Esophagus squamous epithelium (tissue), 5 donors: ENCODE measurements at places on chromosomes 6 and 20.

DNA sequence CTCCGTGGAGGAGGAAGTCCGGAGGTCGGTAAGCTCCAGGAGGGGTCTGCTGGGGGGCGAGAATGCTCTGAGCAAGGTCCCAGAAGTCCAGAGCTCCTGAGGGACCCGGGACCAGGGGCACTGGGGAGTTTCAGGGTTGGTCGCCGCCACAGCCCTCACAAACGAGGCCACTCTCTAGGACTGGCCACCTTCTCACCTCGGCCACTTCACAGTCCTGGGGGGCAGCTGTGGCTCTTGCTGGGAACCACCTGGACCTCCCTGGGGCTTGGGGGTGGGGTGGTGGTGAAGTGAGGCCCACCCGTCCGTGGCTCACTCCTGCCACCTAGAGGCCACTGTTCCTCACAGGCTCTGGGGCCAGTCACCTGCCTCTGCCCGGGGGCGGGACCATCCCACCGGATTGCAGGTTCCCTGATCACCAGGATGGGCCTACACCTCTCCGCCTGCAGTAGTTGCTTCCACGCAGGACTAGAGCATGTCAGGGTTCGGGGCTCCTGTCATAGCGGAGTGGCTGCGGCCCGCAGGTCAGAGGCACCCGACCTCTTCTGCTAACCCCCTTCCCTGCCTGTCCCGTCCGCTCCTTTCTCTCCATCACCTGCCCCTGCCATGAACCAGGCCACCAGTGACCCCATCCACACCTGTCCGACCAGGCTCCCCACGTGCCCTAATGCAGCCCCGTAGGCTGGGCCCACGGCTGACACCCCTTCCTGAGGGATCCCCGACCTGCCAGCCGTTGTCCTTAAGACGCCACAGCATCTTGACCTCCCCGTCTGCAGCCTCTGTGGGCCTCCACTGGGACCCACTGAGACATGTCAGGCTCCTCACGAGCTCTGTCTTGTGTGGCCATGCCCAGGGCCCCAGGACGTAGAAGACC lies 5.1 kb upstream of the TCEA2 start:
- DNase-seq: no peak

DNA sequence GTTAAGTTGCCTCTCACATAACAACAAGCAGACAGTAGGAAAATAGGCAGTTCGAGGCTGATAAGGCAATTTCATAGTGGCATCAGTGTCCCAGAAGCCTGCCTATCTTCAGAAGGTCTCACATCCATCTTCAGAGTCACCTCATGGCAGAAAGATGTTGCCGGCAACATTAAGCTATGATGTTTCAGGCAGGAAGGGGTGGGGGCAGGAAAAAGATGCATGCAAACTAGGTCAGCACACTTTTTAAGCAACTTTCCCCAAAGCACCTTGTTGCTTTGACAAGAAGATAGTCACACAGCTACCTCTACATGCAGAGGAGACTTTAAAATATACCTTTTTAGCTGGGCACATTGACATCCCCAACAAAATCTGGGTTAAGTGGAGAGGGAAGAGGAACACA lies 43.2 kb upstream of the SMIM8 start:
- no peak for DNase-seq

DNA sequence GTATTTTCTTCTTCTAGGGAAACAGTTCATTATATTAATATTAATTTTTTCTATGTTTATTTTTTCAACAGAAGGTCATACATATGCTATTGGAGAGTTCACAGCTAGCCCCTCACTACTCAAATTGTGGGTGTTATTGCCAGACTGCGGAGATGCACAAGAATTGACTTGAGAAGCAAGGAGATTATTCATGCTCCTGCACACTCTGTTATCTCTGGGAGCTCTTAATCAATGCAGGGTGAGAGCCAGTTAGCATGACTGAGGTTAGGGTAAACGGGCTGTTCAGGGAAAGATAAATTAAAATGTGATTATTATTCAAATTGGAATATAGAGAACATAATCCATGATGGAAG lies 48.9 kb upstream of the DEFB112 start:
- DNase-seq: no peak

DNA sequence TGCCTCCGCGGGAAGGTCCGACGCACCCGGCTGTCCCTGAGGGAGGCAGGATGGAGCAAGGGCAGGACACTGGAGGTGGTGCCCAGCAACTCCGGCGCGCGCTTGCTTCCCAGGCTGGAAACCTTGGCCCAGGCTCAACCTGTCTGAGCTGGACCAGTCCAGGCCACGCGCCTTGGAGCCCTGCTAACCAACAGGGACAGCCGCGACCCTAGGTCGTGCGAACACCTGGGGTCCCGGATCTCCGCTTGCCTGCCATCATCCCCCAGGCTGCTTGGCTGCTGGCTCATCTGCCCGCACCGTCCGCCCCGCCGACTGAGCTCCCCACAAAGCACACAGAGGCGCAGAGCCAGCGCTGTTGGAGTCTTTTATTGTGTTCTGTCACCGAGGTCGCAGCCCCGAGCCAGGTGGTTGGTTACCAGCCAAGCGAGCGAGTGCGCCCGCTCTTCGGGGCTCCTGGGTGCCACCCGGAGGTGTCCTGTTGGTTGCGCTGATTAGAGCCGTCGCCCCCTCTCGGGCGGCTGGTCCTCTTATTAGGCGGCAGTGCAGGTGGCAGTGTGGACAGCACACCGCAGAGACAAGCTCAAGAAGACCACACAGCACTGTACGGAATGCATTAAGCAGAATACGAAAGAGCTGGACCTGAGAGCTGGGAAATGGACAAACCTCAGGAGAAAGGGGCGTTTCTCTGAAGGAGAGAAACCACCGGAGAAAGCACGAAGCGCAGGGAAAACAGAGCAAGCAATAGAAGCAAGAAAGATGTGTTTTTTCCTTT lies 3.8 kb downstream of the COL12A1 start:
- DNase-seq: no peak
